ENCODE measurements at places on chromosomes 1 and 21.
A peak's percentile ranks its signal among the peaks of the same experiment; 100 is the strongest.

DNA sequence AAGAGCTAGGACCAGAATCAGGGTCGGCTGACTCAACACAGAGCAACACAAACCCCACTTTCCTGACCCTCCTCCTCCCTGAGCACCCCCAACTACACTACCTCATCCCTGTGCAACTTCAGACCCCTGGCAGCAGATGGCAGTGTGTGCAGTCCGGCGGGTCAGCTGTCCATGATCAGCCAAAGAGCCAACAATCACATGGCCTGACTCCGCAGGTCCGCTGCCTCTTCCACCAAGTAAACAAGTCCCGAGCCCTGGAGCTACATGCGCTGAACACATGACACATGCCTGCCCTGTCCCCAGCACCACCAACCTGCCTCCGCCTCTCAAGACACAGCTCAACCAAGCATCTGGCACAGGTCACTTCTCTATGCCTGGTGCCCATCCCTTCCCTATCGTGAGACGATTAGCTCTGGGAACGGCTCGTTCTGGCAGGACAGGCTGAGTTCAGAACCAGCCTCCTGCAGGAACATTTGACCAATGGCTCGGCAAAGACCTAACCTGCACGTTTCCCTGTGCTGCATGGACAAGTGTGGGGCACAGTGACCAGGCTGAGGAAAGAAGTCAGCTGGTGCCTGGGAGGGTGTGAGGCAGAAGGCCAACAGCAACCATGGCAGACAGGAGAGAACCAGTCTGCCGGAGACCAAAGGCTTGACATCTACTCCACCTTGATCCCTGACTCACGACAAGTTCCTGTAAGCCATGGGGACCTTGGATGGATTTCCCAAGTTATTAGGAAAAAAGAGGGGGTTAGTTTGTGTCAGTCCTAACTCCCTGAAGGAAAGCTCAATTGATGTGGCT, 60.3 kb downstream of the CD46 start:
- no peak for DNase-seq

- no peak for DNase-seq
Observed at GRCh38 chr21:28592205-28592865, 400.3 kb downstream of the LTN1 start.

GRCh38 chr1:119228335-119229080, 88.1 kb upstream of the WARS2 start:
- no peak for DNase-seq

DNA sequence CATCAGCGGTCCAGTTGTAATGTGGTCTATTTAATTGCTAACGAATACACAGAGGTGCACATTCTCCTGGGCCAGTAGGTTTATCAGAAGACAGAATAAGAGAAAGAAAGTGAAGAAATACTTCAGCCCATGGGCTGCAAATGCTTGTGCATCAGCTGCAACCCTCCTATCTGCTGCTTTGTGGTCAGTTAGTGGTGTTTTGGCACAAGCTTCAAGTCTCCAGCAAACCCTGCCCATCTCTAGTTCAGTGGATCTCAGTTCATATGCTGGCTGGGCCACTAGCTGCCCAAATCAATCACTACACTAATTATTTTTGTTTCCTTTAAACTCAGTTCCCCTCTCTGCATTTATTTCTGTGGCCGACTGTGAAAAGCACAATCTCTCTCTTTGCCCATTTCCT, 124.2 kb downstream of the KCNJ6 start:
- DNase-seq = no peak

GRCh38 chr1:226310245-226310540, 1.2 kb upstream of the LIN9 start:
- no peak for DNase-seq

GRCh38 chr1:30691480-30691879, 31.9 kb downstream of the MATN1 start:
- no peak for DNase-seq

DNA sequence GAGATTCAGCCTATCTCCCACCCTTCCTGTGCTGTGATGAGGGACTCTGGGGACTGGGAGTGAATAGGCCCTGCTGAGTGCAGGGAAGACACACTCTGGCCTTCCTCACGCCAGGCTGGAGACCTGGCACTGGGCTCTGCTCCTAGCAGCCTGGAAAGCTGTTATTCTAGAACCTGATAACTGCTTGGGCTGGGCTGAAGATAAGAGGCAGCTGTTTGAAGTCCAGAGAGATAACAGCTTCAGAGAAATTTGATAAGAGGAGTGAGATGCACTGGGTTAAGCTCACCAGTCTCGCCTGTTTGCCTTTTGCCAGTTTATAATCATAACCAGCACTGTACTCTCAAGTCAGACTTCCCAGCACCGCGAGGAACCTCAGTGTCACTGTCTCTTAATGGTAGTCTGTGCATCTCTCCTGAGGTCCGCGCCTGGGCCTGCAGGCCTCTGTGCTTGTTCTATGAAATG, 46.6 kb upstream of the GPR37L1 start:
- no peak for DNase-seq

DNA sequence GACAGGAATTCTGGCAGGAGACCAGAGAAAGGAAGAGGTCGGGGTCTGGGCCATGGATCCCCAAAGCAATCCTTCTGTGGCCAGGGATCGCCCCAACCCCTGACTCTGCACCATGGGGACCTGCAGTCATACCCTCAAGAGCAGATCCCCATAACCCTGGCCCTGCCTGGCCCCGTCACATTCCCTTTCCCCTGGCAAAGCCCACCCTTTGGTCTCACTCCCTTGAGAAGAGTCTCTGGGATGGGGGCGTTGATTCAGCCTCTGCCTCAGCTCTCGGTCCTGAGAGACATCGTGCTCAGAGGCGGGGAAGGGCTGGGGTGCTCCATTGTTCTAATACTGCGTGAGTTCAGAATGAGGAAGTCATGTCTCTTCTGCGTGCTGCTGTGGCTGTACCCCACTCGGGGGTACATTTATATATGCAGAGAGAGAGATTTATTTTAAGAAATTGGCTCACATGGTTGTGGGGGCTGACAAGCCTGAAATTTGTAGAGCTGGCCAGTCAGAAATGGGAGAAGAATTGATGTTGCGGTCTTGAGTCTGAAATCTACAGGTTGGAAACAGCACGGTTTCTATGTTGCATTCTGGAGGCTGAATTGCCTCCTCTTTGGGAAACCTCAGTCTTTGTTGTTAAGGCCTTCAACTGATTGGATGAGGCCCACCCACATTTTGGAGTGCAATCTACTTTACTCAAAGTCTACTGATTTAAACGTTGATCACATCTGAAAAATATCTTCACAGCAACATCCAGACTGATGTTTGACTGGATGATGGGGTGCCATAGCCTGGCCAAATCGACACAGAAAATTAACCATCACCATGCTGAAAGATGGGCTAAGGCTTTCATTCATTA, 4.2 kb upstream of the PADI2 start:
- no peak for DNase-seq

DNA sequence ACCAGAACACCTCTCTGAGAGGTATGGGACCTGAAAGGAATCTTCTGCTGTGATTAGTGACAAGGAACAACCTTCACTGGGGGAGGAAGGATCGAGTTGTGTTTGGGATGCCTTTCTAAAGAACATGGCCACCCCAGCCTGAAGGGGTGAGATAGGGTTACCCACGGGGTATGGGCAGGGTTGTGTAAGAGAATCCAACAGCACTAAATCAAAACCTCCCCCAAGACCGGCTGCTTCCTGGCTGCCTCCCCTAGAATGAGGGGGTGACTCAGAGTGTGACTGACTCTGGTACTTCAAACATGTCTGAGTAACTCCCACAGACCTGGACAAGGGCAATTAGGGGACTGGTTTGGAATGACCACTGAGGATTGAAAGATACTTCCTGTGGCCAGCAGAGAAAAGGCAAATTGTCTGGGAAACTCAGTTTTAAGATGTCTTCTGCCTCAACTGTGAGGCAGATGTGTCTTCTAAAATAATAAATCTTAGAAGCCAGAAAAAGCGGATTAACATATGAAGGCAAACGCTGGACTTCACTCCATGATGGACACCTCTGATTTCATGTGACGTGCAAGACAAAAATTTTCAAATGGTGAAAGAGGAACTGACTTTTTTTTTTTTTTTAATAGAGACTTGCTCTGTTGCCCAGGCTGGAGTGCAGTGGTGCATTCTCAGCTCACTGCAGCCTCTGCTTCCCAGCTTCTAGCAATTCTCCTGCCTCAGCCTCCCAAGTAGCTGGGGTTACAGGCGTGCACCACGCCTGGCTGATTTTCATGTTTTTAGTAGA, 6.7 kb upstream of the PTPN14 start:
- DNase-seq = no peak

DNA sequence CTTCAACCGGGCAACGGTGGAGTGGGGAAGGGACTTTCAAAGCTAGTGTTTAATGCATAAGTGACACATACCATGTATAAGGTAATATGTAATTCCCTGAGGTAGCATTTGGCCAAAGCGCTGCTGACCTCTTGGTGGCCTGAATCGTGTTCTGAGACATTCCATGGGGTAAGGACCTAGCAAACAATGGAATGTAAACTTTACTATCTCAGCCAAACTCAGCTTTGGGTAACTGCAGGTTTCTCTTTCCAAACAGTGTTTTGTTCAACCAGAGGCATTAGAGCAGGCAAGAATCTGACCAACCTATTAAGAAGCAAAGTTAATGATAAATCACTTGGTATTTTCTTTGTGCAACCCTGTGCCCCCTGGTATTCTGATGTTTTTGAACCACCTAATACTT, 22.0 kb downstream of the TGFB2 start:
- DNase-seq = no peak

GRCh38 chr1:155933591-155934096, 569 bp downstream of the KHDC4 start:
- DNase-seq = no peak

DNA sequence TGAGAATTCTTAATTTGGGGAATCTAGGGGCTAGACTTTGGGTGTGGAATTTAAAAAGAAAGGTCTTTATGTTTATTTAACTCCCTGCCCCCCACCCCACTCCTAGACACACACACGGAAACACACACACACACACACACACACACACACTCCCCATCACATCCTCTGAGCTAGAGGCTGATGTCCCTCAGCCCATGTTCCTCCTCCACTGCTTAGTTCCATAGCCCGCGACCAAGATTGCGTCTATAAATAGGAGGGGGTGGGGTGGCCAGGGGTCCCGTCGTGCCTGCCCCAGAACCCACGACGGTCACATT, 655 bp upstream of the KIRREL1 start:
- no peak for DNase-seq

DNA sequence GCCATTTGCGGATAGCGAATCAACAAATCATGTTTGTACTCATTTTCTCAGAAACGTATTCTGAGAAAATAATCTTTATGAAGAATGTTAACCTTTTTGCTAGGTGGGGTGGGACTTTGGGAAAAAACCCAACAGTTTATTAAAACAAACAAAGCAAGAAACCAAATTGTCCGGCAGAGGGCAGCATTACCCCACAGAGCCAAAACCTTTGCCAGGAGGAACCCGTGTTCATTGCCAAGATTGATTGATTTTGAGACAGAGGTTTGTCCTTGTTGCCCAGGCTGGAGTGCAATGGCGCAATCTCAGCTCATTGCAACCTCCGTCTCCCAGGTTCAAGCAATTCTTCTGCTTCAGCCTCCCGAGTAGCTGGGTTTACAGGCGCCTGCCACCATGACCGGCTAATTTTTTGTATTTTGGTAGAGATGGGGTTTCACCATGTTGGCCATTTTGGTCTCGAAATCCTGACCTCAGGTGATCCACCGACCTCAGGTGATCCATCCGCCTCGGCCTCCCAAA, 70.8 kb upstream of the RHOU start:
- peak; percentile 75 for DNase-seq

- DNase-seq = peak; percentile 29
Observed at GRCh38 chr1:178726087-178726517, 1.1 kb downstream of the RALGPS2 start.

DNA sequence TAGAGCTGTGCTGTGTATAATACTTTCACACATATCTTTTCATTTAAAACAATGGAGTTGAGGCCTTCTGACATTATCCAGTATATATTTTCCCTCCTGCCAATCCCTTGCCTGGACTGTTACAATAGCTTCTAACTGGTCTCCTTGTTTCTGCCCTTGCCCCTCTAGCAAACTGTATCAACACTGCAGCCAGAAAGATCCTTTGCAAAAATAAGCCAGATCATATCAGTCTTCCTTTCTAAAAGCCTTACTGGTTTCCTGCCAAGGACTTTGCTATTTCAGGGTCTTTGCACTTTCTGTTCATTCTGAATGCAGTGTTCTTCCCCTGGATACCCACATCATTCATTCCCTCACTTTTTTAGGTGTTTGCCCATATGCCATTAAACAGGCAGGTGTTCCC, 370.1 kb downstream of the PTBP2 start:
- DNase-seq = no peak

Data from effector CD4-positive, alpha-beta T cell (primary cell).